Myometrial cell (primary cell): ENCODE measurements at places on chromosomes 1 and 21. TPM values are rescaled to one million over a fixed set of nuclear protein-coding genes. Genes with fewer than 3 reads are reported as not detected.

OR2T29 gene
- total RNA-seq: not detected in 2 replicates

ID3 gene
- total RNA-seq: 33.7 and 41.8 TPM in 2 replicates

SHE gene
- not detected in 2 replicates for total RNA-seq

AGT gene
- total RNA-seq: 1.2 TPM in 1 of 2 replicates, not detected in the other

VAMP4 gene
- total RNA-seq: 3.7 and 3.9 TPM in 2 replicates

FCRL1 gene
- not detected in 2 replicates for total RNA-seq

MRPS21 gene
- 57.4 and 58.7 TPM in 2 replicates for total RNA-seq

SPRR2F gene
- total RNA-seq: not detected in 2 replicates

TSPAN2 gene
- total RNA-seq: under 0.01 TPM in 2 replicates

CXADR gene
- 0.86 and 3.5 TPM in 2 replicates for total RNA-seq

ALX3 gene
- total RNA-seq: not detected in 2 replicates

CCDC181 gene
- 0.86 and 1.1 TPM in 2 replicates for total RNA-seq

ILDR2 gene
- total RNA-seq: 0.29 TPM in 1 of 2 replicates, not detected in the other

PTGFRN gene
- 4.6 and 5.8 TPM in 2 replicates for total RNA-seq

GJA9 gene
- total RNA-seq: not detected in 2 replicates

WDR47 gene
- 8.4 and 10.6 TPM in 2 replicates for total RNA-seq

PLD5 gene
- total RNA-seq: not detected in 2 replicates

CFHR5 gene
- not detected in 2 replicates for total RNA-seq

CFAP107 gene
- not detected in 2 replicates for total RNA-seq

USP1 gene
- total RNA-seq: 17.0 and 21.8 TPM in 2 replicates

CENPL gene
- 8.4 and 16.3 TPM in 2 replicates for total RNA-seq

LRRC38 gene
- total RNA-seq: not detected in 2 replicates

UTS2 gene
- total RNA-seq: not detected in 2 replicates

KRTAP12-1 gene
- total RNA-seq: not detected in 2 replicates

UHMK1 gene
- total RNA-seq: 40.4 and 56.9 TPM in 2 replicates

CD101 gene
- total RNA-seq: not detected in 2 replicates

IL24 gene
- total RNA-seq: 1.6 TPM in 1 of 2 replicates, not detected in the other

COL11A1 gene
- 3.2 and 3.5 TPM in 2 replicates for total RNA-seq

PCP4L1 gene
- not detected in 2 replicates for total RNA-seq

CCDC185 gene
- not detected in 2 replicates for total RNA-seq

OR2M3 gene
- total RNA-seq: not detected in 2 replicates

TMEM52 gene
- not detected in 2 replicates for total RNA-seq

PCAT6 gene
- total RNA-seq: 0.86 and 1.9 TPM in 2 replicates

KRTAP11-1 gene
- not detected in 2 replicates for total RNA-seq

DESI2 gene
- 38.1 and 49.6 TPM in 2 replicates for total RNA-seq

CLCA4 gene
- total RNA-seq: not detected in 2 replicates

PDZK1IP1 gene
- not detected in 2 replicates for total RNA-seq
